ENCODE measurements at places on chromosomes 1 and 21. TPM values are rescaled to one million over a fixed set of nuclear protein-coding genes. Genes with fewer than 3 reads are reported as not detected.

BLACAT1 gene
- total RNA-seq: 4.3 TPM

DPYD gene
- 41.6 TPM for total RNA-seq

TNFRSF25 gene
- 13.8 TPM for total RNA-seq

MYOG gene
- not detected for total RNA-seq

YBEY gene
- 17.5 TPM for total RNA-seq

Data from kidney (tissue), 22 donors.